ENCODE measurements at places on chromosomes 3 and 15. TPM values are rescaled to one million over a fixed set of nuclear protein-coding genes. Genes with fewer than 3 reads are reported as not detected.

CCDC32 gene
- 26.6 TPM for polyA plus RNA-seq

B3GALNT1 gene
- polyA plus RNA-seq = 6.6 TPM

CDC25A gene
- polyA plus RNA-seq = 3.5 TPM

C2CD4A gene
- 0.24 TPM for polyA plus RNA-seq

SLC2A2 gene
- not detected for polyA plus RNA-seq

ZMYND10 gene
- 18.3 TPM for polyA plus RNA-seq
